Endothelial cell (in vitro differentiated cells): ENCODE measurements at places on chromosomes 11 and 22. TPM values are rescaled to one million over a fixed set of nuclear protein-coding genes. Genes with fewer than 3 reads are reported as not detected.

GRCh38 chr11:57728829-57729228 lies 12.5 kb upstream of the SELENOH start:
- no peak for DNase-seq

DNA sequence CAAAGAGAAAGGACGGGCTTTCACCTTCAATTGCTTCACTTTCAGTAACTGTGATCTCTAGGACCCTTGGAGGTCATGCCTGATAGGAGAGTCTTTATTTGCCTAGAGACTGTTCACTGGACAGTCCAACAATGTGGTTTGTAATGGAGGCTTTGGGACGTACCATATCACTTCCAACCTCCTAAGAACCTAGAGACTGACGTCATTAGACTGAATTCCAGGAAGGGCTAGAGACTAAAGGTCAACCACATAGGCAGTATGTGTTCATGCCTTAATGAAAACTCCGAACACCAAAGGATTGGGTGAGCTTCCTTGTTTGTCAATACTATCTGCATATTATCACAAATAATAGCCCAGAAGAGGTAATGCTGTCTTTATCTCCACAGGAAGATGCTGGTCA lies 53.7 kb upstream of the CNTN5 start:
- DNase-seq: no peak

DNA sequence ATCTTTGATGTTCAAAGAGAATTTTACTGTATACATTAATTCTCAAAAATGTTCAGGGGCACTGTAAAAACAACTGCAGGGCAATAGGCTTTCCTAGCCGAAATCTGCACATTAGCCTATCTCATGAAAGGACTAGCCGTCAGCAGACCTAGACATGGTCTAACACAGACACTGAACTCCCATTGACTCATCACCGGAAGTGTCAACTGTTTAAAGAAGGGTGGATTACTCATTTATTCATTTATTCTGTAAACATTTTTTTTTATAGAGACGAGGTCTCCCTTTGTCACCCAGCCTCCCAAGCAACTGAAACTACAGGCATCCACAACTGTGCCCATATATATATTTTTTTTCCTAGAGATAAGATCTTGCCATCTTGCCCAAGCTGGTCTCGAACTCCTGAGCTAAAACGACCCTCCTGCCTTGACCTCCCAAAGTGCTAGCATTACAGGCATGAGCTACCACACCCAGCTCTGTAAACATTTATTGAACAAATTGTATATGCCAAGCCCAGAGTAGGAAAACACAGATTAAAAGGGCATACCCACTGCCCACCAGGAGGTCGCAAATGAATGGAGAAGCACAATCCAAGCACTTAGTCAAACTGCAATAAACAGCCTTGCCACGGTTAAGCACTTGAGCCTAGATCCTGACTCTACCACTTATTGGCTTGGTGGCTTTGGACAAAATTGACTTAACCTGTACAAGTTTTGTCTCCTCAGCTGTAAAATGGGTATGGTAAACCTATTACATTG lies 26.6 kb downstream of the RAB30 start:
- DNase-seq: no peak

BCO2 gene
- total RNA-seq: 2.6 TPM

PHOX2A gene
- total RNA-seq: not detected
